ENCODE measurements at places on chromosomes 7 and 10.

- DNase-seq = no peak
These were observed 33.4 kb downstream of the TNS3 start for GRCh38 chr7:47548546-47548945.

DNA sequence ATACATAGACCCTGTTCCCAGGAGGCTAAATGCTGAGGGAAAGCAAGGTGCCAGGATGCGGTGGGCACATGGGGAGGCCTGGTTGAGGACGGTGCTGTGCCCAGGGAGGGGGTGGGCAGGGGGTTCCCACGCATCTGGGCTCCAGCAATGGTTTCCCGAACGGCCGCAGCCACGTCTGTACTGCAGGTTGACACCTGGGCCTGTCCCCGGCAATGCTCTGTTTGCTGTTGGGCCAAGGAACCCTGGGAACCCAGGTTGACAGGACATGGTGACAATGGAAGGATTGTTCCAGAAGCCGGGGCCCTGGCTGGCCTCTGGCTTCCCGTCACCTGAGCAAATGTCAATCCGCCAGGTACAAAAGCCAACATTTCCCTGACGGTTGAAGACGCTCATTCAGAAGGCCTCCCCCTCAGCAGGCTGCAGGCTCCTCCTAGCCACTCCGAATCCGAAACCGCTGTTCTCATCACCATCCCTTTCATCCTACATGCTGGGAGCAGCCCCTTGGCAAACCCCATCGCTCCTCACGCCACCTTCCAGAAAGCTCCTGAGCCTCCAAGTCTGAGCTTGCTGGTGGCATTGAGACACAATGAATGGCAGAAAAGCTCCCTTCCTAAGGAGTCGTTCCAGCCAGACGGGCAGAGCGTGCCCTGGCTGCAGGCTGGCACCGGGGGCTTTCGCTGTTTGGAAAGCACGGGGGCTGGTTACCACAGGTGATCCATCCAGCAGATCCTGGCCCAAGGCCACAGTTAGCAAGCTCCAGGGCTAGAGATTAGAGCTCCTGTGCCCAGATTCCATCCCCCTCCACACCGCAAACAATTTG is 31.2 kb downstream of the SPOCK2 start:
- no peak for DNase-seq

- DNase-seq = no peak
These were observed 238.7 kb downstream of the PLXNA4 start for GRCh38 chr7:132337450-132338080.

- no peak for DNase-seq
These were observed 25.6 kb downstream of the ADRA2A start for GRCh38 chr10:111102359-111102837.

- no peak for DNase-seq
These were observed 5.8 kb downstream of the SYNPO2L start for GRCh38 chr10:73649876-73650536.

GRCh38 chr10:114819322-114819721 is 2.3 kb upstream of the FHIP2A start:
- no peak for DNase-seq

DNA sequence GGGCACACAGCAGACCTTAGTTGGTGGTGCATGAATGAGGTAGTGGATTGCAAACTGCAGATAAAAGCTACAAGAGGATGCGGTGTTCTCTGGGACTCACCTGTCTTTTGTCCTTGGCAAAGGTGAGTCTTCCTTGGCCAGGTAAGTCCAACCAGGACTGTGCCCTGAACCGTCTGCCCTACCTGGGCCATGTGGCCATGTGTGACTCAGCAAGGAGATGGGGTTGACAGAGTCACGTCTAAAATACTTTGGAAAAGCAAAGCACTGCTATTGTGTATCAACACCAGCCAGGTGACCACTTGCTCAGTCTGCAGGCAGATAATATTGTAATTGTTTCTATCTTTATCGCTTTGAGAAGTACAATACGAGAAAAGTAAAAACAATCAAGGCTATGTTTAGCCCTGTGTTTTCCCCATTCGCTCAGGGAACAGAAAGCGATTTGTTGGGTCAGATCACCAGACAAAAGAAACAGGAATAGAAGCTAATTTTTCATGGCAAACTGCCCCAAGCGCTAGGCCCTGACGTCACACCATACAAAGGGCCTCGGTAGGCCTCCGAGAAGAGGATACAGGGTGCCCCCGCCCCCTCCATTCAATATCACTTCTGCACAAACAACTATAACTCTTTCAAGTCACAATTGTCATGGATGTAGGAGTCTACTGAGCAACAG is 57.3 kb downstream of the FAM53B start:
- DNase-seq = no peak

DNA sequence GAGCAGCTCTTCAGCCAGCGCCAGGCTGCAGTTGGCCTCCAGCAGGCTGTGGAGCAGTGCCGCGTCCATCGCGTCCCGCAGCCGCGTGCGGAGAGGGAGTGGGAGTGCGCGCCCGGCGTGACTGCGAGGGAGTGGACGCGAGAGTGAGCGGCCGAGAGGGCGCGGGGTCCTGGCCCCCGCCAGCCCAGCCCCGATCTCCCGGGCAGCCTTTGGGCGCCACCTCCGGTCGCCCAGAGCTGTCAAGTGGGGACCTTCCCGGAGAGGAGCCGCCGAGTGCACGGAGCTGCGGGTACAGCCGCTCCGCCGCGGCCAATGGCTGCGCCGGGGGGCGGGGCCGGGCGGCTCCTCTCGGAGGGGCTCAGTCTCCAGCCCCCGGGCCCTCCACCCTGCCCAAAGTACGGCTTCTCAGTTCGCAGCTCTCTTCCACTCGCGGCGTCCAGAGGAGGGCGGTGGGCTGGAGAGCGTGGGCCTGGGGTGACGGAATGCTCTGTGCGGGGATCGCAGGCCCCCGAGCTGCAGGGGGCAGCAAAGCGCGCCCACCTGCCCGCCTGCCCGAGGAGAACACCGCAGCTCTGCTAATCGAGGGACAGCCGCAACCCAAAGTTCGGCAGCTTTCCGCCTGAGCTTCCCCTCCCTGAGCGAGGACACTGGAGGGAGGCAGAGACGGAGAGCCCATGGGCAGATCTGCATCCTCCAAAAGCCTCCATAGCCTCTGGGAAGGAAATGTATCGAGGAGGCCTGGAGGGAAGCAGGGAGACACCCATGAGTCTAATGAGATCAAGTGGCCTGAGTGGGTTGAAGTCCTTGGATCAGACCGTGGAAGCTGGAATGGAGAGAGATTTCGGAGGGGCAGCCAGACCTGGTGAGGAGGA is at the start of gene CRHR2:
Gene CRHR2 (minus strand): TSS at position 245 of the 872 bp plus-strand sequence. CDS start 176 bp downstream, at position 69.
- no peak for DNase-seq

DNA sequence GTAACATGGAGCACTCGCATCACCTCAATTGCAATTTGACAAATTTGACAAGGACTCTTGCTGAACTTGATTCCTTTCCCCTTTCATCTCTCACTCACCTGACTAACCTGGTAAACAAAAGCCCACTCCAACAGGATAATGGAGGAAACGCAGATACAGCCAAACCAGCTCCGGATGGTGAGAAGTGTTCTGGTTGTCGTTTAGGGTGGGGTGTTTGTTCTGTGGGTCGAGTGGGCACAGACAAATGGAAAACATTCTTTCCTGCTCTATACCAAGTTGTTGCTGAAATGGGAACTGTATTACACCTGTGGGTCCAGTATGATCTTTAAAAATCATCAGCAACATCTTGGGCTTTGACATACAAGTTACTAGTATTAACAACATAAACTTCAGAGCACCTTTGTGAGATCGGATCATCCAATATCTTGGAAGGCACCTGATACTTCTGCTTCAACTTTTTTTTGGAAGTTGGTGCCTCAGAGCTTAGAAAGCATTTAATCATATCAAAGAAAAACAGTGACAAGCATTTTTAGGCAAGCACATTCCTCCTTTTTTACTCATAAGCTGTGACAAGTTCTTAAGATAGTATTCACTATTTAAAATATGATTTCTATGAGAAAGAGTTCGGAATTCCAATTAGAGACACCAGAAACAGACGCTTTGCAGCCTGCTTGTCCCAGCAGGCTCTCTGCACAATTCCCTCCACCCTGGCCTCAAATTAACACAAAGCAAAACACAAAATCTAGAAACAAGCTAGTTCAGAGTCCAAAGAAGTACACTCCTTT is 58.1 kb downstream of the CCDC186 start:
- DNase-seq = no peak

DNA sequence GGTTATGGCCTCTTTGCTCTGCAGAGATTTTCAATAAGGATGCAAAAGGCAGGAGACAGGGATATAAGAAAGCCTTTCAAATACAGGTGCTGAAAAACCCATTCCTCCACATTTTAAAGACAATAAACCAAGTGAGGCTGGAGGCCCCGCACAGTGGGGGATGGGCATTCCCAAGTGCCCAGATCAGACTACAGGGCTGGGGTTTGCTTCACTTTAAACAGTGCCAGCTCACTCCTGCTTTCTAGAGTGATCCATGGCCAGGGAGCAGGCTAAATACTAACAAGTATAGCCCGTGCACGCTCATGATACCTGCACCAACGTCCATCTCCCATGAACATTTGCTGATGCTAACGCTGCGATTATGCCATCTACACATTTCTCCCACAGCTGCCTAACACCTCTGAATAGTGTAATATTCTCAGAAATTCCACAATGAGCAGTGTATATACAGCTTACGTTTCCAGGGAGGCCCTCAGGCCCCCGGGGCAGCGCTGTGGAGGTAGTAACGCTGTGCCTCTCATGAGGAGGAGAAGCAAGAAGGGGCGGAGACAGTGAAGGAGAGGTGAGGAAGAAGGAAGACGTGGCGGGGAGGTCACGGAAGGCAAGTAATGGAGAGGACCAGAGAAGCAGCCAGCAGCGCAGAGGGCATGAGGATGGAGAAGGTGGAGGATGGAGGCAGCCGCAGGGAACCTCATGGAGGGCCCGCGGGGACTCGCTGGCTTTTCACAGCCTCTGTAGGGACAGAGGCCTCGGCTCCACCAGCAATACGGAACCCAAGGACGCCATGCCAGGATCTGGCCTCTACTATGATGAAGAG is 141.7 kb downstream of the USP6NL start:
- DNase-seq = no peak

DNA sequence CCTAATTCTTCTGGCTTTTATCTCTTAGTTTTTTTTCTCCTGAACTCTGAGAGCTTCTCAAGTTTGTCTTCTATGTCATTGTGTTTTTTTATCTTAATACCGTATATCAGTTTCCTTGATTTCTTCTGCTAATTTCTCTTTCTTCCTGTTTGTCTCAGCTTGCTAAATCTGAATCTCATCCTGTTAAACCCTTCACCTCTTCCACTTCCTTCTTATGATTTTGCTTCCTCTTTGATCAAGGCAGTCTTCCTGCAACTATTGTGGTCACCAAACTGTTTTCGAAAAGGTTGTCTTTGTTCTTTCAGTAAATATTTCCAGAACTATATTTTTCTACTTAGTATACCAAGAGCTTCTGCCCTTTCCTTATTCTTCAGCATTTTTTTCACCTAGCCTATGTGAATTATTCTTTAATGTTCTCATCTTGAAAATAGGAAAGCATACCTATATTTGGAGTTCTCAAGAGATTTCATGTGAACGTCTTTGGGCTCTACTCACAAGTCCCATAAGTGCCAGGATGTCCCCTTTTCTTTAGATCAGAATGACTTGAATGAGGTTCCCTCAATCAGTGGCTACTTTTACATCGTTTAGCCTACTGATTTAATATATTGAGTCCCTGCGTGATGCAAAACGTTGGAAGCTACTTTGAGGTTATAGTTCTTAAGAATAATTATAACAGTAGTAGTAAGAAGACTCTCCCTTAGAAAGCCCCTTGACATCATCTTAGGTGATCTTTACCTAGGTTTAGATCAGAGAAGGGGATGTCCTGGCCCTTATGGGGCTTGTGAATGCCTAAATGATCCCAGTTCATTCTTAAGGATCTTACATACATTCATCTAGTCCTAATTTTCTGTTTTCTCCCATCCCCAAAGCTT is 415.4 kb upstream of the AUTS2 start:
- DNase-seq = no peak

DNA sequence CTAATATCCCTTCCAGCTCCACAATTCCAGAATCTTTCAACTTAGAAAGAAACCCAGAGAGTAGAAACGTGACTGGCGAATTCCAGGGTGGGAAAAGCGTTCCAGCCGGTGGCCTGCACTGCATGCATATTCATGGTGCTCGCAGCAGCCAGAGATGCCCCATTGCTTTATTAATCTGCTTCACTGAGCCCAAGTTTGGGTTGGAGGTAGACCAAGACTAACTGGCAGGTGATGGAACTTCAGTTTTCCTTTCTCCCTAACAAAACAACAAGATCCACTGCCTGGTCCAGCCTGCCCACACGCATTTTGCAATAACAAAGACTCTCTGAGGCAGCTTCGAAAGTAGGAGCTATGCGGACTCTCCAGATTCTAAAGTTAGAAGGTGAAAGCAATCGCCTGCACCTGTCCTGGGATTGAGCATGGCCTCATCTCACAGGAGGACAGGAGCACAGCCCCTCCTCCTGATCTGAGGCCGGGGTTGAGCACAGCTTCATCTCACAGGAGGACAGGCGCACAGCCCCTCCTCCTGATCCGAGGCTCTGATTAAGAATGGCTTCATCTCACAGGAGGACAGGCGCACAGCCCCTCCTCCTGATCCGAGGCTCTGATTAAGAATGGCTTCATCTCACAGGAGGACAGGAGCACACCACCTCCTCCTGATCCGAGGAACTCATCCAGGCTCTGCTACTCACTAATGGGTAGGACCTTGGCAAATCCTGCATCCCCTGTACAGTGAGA is 127.8 kb upstream of the LANCL2 start:
- no peak for DNase-seq

- DNase-seq = no peak
These were observed 134.6 kb upstream of the CHST15 start for GRCh38 chr10:124227988-124228387.

DNA sequence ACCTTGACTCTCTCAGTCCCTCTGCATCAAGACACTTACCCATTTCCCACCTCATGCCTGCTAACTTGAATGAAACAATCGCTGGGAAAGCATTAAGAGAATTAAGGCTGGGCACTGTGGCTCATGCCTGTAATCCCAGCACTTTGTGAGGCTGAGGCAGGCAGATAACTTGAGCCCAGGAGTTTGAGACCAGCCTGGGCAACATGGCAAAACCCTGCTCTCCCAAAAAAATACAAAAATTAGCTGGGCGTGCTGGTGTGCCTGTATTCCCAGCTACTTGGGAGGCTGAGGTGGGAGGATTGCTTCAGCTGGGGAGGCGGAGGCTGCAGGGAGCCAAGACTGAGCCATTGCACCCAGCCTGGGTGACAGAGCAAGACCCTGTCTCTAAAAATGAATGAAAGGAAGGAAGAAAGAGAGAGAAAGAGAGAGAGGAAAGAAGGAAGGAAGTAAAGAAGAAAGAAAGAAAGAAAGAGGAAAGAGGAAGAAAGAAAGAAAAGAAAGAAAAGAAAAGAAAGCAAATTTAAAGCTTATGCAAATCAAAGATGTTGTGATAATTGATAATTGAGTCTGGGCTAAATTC is 646 bp downstream of the SERPINE1 start:
- no peak for DNase-seq

- DNase-seq = no peak
These were observed 98.7 kb upstream of the DNAAF5 start for GRCh38 chr7:627661-628401.

DNA sequence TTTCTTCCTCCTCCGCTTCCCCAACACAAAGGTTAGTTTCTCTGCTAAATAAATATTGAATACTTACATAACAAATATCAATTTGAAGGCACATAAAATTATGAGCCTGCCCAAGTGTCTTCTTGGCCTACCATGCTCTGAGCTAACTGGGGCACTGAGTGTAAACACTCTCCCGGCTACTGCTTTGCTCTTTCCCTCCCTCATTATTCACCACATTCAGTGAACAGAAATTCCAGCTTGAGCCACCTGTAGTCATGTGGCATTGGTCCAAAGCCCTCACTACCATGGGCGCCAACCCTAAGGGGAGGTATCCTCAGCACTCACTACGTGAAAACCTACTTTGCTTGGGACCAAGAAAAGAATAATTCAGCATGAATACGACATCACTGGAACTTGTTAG is 409.0 kb downstream of the KCNMA1 start:
- no peak for DNase-seq

GRCh38 chr10:69412232-69412790 is 4.4 kb downstream of the TACR2 start:
- DNase-seq = peak; percentile 60

Measured in CMK (cell line).